ENCODE measurements at places on chromosomes 3 and 15. TPM values are rescaled to one million over a fixed set of nuclear protein-coding genes. Genes with fewer than 3 reads are reported as not detected.

DNA sequence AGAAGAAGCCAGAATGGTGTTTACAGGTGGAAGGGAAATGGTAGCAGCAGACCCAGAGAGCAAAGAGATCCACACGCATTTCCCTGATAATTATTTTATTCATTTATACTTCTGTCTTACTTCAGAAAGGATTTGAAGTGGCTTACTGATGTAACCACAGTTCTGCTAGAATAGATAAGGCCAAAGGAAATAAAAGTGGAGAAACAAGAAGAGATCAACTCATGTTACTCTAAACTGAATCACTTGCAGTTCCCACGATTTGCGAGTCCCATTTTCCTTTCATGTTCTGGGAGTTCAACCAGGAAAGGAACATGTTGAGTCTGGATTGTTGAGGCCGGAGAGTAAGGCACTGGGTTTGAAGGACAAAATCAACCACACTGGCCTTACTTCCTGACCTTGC, 151.8 kb downstream of the MYRIP start:
- H3K27me3 ChIP-seq = no peaks in the 10 kb centered on the region
- H3K27ac ChIP-seq = peak overlapping the region; percentile 39
- DNase-seq = no peak
- peaks cover 41% of the 10 kb centered on the region for H3K4me1 ChIP-seq

- no peak for DNase-seq
- peak overlapping the region; percentile 21 for H3K4me3 ChIP-seq
- no peaks in the 10 kb centered on the region for H3K4me1 ChIP-seq
- no peaks in the 10 kb centered on the region for H3K27me3 ChIP-seq
- no peak overlapping the region for H3K27ac ChIP-seq
These were observed 105.7 kb downstream of the SNRPN start for GRCh38 chr15:25060472-25060803.

- peak overlapping the region; percentile 10 for H3K4me3 ChIP-seq
- no peak for DNase-seq
- peaks cover 11% of the 10 kb centered on the region for H3K4me1 ChIP-seq
- peak overlapping the region; percentile 73 for H3K27ac ChIP-seq
These were observed 30.2 kb downstream of the LYSMD4 start for GRCh38 chr15:99702895-99703602.

DNA sequence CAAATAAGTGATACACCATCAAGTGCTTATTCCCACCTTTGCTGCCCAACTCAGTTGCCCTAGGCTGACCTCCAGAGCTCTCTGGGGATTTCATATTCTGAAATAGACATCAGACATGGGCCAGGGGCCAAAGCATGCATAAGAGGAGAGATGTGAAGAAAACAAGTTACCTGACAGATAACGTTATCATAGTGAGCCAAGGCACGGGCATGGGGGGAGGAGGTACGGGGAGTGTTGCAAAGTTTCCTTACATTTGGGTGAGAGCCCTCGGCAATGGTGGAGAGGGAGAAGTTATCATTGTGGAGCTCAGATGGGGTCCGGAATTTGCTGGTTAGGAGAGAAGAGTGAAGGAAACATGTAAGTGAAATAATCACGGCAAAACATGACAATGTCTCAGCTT, 9.8 kb downstream of the CSPG5 start:
- H3K27me3 ChIP-seq = no peaks in the 10 kb centered on the region
- no peak for DNase-seq
- H3K36me3 ChIP-seq = no peaks in the 10 kb centered on the region
- H3K27ac ChIP-seq = no peak overlapping the region
- H3K4me3 ChIP-seq = no peak overlapping the region
- H3K4me1 ChIP-seq = no peaks in the 10 kb centered on the region

- no peak overlapping the region for H3K4me3 ChIP-seq
- H3K27ac ChIP-seq = no peak overlapping the region
- DNase-seq = no peak
- H3K27me3 ChIP-seq = no peaks in the 10 kb centered on the region
- no peaks in the 10 kb centered on the region for H3K36me3 ChIP-seq
These were observed 99.4 kb upstream of the IQSEC1 start for GRCh38 chr3:13172644-13173013.

- no peak overlapping the region for H3K27ac ChIP-seq
- DNase-seq = no peak
- peaks cover 7% of the 10 kb centered on the region for H3K4me1 ChIP-seq
- peak overlapping the region; percentile 93 for H3K4me3 ChIP-seq
These were observed 1.5 kb downstream of the CRYBG3 start for GRCh38 chr3:97823046-97824004.

CCDC54 gene
- total RNA-seq = not detected
